Omental fat pad (tissue), 4 donors: ENCODE measurements at places on chromosomes 7 and 10. TPM values are rescaled to one million over a fixed set of nuclear protein-coding genes. Genes with fewer than 3 reads are reported as not detected.

GRCh38 chr7:34849163-34849960, 187.9 kb downstream of the DPY19L1 start:
- DNase-seq = no peak

- no peak for DNase-seq
These were observed 136.4 kb downstream of the WNT2 start for GRCh38 chr7:117186218-117187010.

DNA sequence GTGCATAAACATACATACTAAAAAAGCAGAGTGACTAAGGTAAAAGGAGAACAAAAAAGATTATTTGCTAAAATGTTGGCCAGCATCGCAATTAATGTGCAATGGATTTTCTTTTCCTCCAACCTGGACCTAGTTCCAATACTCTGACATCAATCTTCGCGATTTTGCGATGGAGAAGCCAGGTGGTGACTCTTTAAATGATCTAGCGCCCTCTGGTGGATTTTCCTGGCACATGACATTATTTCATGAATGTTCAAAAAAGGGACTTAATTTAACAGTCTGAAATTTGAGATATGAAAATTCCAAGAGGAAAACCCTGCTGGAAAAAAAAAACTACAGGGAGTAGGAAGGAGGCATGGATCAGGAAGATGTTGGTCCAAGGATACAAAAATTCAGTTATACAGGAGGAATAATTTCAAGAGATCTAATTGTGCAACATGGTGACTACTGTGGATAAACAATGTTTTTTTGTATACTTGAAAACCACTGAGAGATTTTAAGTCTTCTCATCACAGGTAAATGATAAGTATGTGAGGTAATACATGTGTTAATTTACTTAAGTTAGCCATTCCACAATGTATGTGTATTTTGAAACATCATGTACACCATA, 4.3 kb upstream of the KCNMA1 start:
- DNase-seq = peak; percentile 85

GRCh38 chr7:47311891-47312290, 270.0 kb downstream of the TNS3 start:
- no peak for DNase-seq

DNA sequence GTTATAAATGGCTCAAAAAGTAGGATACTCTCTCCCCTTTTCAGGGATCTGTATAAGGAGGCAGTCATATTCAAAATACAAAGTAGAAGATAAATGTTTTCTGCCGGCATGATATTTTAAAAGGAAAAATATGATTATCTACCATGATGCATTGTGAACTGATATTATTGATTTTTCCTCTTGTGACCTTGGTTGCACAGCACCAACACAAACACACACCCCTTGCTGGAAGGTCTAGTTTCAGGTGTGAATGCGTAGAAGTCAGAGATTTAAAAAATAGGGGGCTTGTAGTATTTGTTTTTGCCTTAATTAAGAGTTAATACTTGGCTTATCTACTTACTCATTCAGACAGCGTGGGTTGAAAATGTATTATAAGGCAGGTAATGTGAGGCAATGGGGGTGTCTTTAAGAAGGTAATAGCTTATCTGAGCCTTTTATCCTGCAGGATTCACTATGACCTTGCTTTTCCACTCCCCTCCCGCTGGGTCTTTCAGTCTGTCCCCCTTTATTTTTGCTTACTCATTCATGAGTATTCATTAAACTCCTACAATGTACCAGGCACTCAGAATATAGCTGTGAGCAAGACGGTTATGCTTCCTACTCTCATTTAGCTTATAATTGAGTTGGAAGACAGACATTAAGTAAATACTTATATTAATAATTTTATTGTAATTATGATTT, 390.6 kb downstream of the SDK1 start:
- no peak for DNase-seq

DNA sequence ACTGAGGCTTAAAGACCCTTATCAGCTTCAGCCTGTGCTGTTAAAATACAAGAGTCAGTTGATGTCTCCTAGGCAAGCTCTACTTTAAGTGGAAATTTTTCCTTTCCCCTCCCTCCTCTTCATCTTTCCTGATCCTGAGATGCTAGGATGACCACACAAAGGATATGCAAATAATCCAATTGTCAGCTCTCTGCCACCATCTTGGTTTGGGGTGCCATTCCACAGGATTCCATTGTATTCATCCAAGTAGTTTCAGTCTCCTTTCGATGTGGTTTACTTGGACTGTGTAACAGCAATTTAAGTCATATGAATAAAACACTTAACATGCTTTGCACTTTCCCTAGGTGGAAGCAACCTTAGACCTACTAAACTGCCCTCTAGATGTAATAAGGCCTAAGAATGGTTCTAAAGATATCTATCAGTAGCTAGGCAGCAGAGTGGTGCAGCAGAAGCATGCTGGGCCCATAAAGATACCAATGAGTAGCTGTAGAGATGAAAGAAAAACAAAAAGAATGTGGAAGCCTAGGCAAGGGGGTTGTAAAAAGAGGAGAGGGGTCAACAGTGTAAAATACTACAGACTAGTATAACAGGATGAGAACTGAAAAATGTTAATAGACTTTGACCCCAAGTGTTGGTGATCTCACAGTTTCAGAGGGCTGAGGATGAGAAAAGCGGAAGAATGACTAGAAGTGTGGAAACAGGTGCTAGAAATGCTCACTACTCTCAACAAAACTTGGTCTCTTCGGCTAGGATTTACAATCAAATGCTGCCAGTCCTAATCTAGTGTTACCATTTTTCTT, 2.4 kb upstream of the CFAP69 start:
- DNase-seq = no peak

- no peak for DNase-seq
These were observed 612.2 kb downstream of the SUGCT start for GRCh38 chr7:40746841-40747556.

- DNase-seq = no peak
These were observed 28.6 kb downstream of the OGDH start for GRCh38 chr7:44634839-44635591.

DNA sequence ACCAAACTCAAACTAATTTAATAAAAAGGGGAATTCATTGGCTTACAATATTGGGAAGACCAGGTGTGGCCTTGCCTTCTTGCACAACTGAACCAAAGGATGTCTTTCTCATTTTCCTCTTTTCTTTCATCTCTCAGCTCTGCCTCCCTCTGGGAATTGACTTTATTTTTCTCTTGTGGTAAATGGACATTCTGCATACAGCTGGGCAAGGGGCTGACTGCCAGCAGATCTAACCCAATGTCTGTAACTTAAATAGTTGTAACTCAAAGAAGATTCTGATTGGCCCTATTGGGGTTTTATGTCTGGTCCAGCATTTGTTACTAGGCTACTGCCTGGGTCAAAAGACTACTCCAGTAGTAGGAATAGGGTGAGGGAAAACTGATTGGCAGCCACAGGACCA, 15.3 kb downstream of the PTTG1IP2 start:
- DNase-seq = no peak

GRCh38 chr7:116311816-116312471, 101.6 kb downstream of the TES start:
- DNase-seq = no peak

DNA sequence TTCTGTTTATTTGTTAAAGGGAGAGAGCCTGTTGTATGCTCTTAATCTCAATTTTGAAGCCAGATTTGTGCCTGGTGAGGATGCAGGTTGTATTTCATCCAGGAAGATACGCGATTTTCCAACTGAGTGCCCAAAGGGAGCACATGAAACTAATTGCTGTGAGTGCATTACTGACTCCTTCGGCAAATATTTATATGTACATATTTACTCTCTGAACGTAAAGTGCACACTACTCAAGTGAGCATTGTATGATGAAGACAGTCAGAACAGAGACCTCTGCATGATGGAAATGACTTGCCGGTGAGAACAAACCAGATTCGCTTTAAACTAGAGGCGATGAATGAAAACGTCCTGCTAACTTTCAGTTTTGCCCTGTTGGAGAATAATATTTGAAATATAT, 130.1 kb downstream of the MALRD1 start:
- DNase-seq = no peak

GRCh38 chr7:48213226-48213625, 42.0 kb downstream of the ABCA13 start:
- no peak for DNase-seq

GRCh38 chr10:43623351-43623750, 17.1 kb downstream of the ZNF485 start:
- DNase-seq = no peak

DNA sequence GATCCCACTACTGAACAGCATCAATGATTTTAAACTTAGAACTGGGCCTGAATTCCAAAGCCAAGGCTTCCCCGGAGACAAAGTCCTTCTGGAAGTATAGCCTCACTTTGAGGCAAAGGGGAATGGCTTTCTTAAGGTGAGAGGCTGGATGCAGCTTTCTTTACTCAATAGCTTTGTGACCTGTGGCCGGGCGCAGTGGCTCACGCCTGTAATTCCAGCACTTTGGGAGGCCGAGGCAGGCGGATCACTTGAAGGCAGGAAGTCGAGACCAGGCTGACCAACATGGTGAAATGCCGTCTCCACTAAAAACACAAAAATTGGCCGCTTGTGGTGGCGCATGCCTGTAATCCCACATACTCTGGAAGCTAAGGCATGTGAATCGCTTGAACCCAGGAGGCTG, 3.2 kb upstream of the FGFR2 start:
- no peak for DNase-seq

DNA sequence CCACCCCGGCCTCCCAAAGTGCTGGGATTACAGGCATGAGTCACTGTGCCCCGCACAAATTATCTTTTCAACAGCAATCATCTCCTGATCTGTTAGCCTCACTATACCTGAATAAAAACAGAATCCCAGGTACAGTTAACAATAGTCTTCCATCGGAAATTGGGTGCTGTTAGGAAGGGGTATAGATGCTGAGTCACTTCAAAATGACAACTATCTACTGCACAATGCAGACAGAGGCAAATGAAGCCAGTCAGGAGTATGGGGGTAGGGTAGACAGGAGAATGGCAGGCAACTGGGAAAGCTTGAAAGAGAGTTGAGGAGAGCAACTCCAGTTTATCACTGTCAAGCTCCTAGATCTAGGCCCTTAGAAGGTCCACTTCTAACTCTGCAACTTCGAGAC, 40.3 kb downstream of the LBX1 start:
- DNase-seq = no peak

- no peak for DNase-seq
These were observed 5.5 kb upstream of the LIPN start for GRCh38 chr10:88754287-88754686.

- no peak for DNase-seq
These were observed 63.4 kb downstream of the KIAA1549 start for GRCh38 chr7:138917771-138918170.

DNA sequence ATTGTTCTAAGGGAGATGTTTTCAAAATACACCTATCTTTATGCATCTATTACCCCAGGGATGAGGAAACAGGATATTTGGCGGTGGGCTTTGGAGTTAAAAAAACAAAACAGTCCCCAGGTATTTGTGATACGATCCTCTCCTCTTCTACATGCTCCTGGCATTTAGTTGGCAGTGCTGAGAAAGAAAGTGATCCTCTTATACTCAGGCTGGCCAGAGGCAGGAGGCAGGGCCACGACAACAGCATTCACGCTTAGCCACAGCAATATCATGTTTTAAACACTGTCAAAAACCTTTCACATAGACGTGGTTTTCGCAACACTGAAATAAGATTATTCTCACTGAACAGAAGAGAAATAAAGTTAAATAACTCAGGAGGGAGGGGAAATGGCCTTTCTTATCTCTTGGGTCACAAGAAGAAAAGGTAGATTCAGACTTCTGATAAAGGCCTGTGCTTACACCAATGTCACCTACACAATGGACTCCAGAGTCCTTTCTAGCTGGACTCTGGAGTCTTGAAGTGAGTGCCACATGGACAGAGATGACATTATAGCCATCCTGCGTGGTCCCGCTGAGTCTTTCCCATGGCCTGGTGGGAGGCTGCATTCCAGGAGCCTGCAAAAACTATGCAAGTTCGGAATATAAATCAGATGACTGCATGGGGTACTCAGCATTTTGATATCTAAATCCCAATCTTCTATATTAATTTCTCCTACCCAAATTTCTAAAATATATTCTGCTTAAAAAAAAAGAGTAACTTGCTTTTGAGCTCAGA, 88.7 kb downstream of the PIP4K2A start:
- no peak for DNase-seq

DNA sequence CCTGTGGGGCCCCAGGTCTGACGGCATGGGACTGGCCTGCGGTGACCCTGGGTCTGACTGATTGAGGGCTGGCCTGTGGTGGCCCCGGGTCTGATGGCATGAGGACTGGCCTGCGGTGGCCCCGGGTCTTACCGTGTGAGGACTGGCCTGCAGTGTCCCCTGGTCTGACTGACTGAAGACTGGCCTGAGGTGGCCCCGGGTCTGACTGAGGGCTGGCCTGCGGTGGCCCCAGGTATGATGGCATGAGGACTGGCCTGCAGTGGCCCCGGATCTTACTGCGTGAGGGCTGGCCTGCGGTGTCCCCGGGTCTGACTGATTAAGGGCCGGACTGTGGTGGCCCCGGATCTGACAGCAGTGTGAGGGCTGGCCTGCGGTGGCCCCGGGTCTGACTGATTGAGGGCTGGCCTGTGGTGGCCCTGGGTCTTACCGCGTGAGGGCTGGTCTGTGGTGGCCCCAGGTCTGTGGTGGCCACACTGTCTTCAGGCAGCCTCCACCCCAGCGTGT, 10.9 kb downstream of the JAKMIP3 start:
- no peak for DNase-seq

- no peak for DNase-seq
These were observed 5.6 kb upstream of the OGDHL start for GRCh38 chr10:49767752-49768151.

- no peak for DNase-seq
These were observed 17.9 kb downstream of the EPC1 start for GRCh38 chr10:32329061-32329460.

- no peak for DNase-seq
These were observed 98.9 kb upstream of the ARHGAP21 start for GRCh38 chr10:24822590-24822989.

DNA sequence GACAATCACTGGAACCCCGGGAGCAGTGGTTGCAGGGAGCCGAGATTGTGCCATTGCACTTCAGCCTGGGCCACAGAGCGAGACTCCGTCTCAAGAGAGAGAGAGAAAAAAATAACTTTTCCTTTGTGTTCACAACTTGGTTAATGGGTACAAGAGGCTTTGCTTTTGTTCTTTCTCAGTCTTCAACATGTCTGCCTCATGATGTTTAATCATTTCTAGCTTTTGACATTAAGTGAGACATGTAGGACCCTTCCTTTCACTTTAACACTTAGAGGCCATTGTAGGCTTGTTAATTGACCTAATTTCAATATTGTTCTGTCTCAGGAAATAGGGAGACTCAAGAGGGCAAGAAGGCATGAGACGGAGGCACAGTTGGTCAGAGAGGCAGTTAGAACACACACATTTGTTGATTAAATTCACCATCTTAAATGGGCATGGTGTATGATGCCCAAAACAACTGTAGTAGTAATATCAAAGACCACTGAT, 9.3 kb upstream of the CRCP start:
- no peak for DNase-seq

- no peak for DNase-seq
These were observed 8.8 kb upstream of the C10orf71 start for GRCh38 chr10:49290131-49290530.

The BRAT1 gene
- 22.8 TPM for total RNA-seq

The CHRM2 gene
- not detected for total RNA-seq

The KCNH2 gene
- 0.12 TPM for total RNA-seq

The EPO gene
- not detected for total RNA-seq

The LMOD2 gene
- total RNA-seq = not detected

The ZNF394 gene
- total RNA-seq = 42.0 TPM

The ATP6V0A4 gene
- total RNA-seq = not detected

The NEUROG3 gene
- total RNA-seq = 1.1 TPM

The VIPR2 gene
- total RNA-seq = 3.6 TPM

The TRPV6 gene
- total RNA-seq = 0.65 TPM

The AUTS2 gene
- 13.2 TPM for total RNA-seq

The ASIC3 gene
- total RNA-seq = 2.4 TPM

The TRIL gene
- 15.1 TPM for total RNA-seq

The STARD3NL gene
- 41.2 TPM for total RNA-seq

The OAT gene
- 120 TPM for total RNA-seq

The RARRES2 gene
- 235 TPM for total RNA-seq

The NPY4R gene
- not detected for total RNA-seq
